NCI-H2081 treated with DMSO at 0.1 percent for 48 hours (cell line): ENCODE measurements at places on chromosomes 12 and 14.

DNA sequence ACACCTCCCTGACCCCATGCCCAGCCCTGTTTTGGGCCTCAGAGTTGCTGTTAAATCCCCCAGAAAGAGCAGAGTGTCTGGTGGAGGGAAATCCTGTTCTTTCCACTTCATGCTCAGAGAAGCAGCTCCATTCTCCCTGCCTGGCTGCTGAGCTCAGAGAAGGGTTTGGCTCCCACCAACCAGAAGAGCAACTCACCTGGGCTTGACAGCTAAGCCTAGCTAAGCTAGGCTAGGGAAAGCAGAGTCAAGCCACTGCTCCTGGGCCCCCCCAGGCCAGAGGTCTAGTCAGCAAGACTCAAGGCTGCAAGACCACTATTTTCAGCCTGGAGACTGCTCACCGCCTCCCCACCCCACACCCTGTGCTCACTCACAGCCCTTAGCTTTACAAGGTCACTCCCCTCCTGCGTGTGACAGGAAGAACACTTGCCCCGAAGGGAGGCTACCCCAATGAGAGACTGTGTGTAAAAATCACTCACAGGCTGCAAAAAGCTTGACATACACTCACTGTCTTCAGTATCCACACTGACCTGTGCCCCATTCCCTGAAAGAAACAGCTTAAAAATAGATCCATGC is 13.5 kb downstream of the GSC start:
- no peak for DNase-seq

- DNase-seq: no peak
Measured at GRCh38 chr12:89622115-89622514, 86.5 kb downstream of the ATP2B1 start.

DNA sequence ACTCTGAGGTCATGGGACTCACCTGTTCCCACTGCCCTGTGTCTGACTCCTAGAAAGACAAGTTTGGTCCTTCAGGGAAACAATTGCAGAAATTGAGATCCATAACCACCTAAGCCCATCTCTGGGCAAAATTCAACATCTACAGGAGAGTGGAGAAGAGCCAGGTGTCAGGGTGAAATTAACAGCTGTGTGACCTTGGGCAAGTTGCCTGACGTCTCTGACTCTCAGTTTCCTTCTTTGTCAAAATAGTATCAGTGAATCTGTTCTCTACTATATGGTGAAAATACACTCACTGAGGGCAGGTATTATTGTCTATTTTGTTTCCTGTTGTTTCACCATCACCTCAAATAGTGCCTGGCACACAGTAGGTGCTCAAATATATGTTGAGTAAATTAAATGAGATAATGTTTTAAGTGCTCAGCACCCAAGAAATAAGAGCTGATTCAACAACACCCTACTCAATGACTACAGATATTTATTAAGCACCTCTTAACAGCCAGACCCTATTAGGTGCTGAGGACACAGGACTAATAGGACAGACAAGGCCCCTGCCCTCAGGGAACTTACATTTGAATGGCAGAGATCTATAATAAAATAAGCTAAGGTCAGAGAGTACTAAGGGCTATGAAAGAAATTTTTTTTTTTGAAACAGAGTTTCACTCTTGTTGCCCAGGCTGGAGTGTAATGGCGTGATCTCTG is 14.2 kb upstream of the IFT81 start:
- DNase-seq: no peak

DNA sequence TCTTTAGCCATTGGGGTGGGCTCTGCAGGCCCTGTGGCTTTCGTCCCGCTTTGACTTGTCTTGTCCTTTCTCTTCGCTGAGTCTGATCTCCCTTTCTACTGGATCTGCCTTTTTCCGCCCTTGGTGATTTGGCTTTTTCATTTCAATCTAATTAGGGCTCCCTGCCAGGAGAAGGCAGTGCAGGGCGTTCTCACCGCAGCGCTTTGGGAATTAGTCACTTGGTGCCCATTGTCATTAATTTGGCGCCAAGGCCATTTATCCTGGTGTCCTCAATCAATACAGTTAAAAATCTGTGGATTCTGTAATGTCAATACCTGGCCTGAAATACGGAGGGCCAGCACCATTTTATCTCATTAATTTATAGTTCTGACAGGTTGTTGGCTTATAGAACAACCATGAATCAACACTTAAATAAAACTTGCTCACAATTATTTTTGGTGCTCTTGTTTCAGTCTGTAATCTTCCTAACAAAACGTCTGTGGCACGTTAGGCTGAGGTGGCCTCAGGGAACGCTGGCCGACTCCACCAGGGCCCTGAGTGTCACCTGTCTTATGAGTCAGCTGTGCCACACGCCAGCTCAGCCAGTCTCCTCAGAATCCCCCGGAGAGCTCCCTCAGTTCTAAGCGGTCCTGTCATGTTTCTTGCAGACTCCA is 115.7 kb downstream of the BEGAIN start:
- DNase-seq: peak; percentile 64

DNA sequence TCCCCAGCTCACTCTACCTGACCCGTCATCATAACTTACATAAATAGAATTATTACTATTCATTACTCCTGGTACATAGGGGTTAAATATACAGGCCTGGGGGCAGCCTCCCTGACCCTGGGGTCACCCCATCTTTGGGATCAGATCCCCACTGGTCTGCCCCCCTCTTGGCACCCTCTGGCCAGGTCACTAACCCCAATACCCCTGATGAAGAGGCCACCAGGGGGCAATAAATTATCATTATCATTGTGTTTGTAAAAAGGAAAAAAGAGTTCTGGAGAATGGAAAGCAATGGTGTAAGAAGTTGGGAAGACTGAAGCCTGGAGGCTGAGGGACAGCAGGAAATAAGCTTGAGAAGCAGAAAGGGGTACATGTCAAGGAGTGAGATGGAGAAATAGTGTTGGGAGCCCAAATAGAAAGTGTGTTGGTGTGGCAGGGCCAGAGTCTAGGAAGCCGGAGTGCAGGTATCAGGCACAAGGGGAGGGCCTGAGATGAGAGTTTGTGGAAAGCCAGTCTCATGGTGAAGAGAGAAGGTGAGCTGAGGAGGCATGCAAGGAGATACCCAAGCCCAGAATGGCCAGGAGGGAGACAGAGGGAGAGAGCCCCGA is 6.1 kb upstream of the AAAS start:
- DNase-seq: no peak

DNA sequence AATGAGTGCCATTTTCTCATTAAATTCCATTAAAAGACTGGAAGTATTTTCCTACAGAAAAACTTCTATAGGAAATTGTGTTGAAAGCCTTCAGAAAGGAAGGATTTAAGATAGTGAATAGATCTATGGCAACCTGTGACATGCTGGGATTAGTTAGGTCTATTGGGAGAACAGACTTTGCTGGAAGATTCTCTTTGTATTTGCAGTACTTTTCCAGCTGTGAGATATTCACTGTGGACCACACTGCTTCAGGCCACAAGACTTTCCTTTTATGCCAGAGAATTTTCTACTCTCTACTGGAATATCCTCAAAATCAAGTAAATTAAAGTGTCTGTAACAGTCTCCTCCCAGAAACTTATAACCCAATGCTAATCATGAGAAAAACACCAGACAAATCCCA is 136.2 kb downstream of the MYRFL start:
- no peak for DNase-seq

DNA sequence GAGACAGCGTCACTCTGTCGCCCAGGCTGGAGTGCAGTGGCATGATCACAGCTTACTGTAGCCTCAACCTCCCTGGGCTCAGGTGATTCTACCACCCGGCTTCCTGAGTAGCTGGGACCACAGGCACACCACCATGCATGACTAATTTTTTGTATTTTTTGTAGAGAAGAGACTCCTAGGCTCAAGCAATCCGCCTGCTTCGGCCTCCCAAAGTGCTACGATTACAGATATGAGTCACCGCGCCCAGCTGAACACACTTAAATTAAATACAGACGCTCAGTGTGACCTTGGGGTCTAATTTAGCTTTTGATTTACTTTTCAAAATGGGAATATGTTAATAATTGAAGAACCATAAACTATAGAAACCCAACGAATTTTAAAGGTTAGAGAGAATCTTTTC is 77.2 kb downstream of the C2CD5 start:
- DNase-seq: no peak

DNA sequence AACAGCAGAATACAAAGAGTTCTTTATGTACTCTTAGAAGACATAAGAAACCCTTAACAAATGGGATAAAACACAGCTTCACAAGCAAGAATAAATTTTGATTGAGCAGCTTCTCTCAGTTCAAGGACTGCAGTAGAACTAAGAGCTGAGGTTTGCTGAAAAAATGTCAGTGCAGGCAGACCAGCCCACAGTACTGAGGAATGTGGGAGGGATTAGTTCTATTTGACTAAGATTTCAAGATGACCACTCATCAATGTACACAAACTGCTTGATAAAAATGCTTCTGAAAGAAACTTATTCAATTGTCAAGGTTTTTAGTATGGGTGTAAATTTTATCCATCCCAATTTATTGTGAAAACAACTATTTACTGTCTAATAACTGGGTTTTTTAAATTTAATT is 138.4 kb downstream of the SEC23A start:
- no peak for DNase-seq

GRCh38 chr12:6964605-6965025 is 5.8 kb downstream of the PHB2 start:
- no peak for DNase-seq

GRCh38 chr14:31476131-31476866 is 11.5 kb downstream of the GPR33 start:
- DNase-seq: no peak

- no peak for DNase-seq
Measured at GRCh38 chr14:28774764-28775735, 8.5 kb downstream of the FOXG1 start.
